ENCODE measurements at places on chromosomes 5 and 9.
A peak's percentile ranks its signal among the peaks of the same experiment; 100 is the strongest.

- DNase-seq: peak; percentile 21
Observed at GRCh38 chr9:115756736-115757135, 396.9 kb upstream of the PAPPA start.

- no peak for DNase-seq
Observed at GRCh38 chr9:16063241-16063591, 510.4 kb downstream of the CCDC171 start.

DNA sequence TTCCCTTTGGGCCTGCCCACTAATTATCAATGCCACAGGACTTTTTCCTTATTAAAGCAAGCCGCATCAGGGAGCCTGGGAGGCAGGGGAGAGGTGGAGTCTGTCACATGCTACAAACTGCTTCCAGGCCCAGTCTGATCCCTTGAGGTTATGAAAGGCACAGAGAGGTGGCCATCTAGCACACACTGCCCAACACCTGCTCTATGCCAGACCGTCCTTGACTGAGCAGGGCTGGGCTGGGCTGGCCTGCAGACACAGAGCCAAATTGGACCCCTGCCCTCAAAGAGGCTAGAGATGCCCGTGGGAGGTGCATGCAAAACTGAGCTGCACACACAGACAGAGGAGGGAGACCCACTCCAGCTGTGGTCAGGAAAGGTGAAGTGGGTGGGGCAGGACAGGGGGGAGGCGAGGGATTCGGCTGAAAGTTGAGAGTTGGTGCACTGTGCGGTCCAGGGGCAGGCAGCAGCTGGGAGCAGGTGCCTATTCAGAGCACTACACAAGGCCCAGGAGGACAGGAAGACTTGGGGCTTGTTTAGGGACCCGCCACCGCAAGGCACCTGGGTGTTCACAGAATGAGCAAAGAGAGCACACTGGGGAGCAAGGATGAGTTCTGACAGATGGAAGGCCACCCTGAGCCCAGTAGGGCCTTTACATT is 36.4 kb upstream of the TCF7 start:
- no peak for DNase-seq

GRCh38 chr5:68037546-68037945 is 178.0 kb upstream of the PIK3R1 start:
- DNase-seq: no peak

GRCh38 chr9:127734247-127734746 is 797 bp downstream of the TOR2A start:
- DNase-seq: no peak

- DNase-seq: no peak
Observed at GRCh38 chr5:35203403-35203802, 26.9 kb downstream of the PRLR start.

GRCh38 chr9:78857373-78858225 is 560.7 kb downstream of the PSAT1 start:
- DNase-seq: no peak

DNA sequence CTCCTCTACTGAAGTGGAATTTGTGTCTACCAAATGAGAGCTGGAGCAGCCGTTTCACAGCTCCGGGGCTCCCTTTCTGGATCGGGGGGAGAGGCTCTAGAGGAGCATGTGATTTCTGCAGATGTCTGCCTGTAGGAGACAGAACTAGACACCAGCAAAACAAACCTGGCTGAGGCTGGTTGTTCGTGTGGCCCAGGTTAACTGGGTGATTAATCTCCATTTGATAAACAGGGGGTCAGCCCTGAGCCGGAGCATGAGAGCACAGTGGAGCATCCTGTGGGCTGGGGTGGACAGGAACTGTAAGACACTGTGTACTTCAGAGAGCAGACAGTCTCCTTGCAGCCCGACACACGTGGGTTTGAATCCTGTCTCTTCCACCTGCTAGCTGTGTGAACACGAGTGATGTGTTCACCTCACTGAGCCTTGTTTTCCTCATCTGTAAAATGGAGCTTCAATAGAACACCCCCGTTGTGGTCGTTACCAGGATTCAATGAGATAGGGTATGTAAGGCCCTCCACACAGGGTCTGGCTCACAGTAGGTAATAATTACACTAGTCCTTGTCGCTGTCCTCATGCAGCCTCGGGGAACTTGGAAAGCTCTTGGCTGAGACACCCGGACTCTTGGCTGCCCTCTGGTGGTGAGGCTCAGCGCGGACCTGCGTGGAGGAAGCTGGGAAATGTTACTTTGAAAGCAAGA is 12.9 kb downstream of the CXCL14 start:
- peak; percentile 45 for DNase-seq

- DNase-seq: peak; percentile 94
Observed at GRCh38 chr9:86734771-86735170, 212.5 kb downstream of the GAS1 start.

Data from fibroblast of skin of right quadriceps (primary cell).